ENCODE measurements at places on chromosomes 5 and 9.

DNA sequence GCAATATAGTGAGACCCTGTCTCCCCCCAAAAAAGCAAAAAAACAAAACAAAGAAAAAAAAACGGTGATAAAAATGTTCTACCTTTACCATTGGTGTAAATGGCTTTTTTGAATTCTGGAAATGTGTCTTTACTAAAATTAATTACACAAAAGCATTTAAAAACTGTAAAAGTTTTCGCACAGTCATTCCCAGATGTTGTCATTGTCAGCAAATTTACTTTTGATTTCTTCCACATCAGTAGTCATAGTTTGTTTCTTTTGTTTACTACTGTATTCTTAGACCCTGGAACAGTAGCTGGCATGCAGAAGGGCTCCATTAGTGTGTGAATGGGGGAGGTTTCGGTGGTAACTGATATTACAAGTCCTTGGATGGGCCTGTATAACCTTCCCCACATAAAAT, 39.5 kb downstream of the CCDC171 start:
- DNase-seq: no peak

DNA sequence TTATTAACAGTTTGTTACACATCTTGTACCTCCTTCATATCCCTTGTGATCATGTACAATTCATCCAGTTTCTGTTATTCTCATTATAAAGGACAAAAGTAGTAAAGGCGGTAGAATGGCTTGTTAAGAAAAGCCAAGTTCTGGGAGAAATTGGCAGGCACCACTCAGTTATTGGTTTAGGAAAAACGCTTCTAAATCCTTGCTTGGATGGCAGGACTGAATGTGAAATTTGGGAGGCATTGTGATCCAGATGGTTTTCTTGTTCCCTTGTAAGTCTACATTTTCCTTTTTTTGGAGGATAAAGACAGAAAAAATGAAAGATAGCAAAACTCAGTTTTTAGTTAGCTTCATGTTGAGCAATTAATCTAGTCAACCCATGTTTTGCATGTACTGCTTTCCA, 130.2 kb downstream of the MAT2B start:
- no peak for DNase-seq

- no peak for DNase-seq
Observed at GRCh38 chr9:22416692-22417060, 29.9 kb upstream of the DMRTA1 start.

GRCh38 chr5:36357391-36357975, 55.8 kb upstream of the RANBP3L start:
- DNase-seq: no peak

GRCh38 chr5:134132372-134133187, 18.1 kb downstream of the TCF7 start:
- DNase-seq: no peak

DNA sequence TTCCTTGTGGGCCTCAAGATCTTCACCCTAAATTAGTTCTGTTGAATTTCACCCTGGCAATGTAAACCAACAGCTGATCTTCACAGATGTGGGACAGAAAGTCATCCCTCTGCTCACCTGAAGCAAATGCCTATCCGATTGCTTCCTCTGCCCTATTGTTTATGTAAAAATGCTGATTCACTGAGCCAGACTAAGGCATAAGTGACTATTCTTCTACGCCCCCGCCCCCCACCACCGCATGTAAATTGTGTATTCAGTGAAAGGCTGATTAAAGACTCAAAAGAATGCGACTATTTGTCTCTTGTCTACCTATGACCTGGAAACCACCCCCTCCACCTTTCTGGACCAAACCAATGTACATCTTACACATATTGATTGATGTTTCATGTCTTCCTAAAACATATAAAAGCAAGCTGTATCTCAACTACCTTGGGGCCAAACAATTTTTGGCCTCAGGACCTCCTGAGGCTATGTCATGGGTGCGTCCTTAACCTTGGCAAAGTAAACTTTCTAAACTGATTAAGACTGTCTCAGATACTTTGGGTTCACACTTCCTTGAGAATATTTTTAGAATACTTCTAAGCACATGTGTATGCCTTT, 129.7 kb upstream of the BOD1 start:
- DNase-seq: no peak

- DNase-seq: no peak
Observed at GRCh38 chr9:5714501-5715401, 85.8 kb downstream of the RIC1 start.
